ENCODE measurements at places on chromosomes 11 and 22. TPM values are rescaled to one million over a fixed set of nuclear protein-coding genes. Genes with fewer than 3 reads are reported as not detected.

SLC22A8 gene
- total RNA-seq: not detected

RAB3IL1 gene
- not detected for total RNA-seq

OR10G6 gene
- total RNA-seq: not detected

SCGB1A1 gene
- total RNA-seq: not detected

MS4A4A gene
- not detected for total RNA-seq

- no peak for DNase-seq
Measured at GRCh38 chr11:11845071-11845470, 3.3 kb downstream of the USP47 start.

DNA sequence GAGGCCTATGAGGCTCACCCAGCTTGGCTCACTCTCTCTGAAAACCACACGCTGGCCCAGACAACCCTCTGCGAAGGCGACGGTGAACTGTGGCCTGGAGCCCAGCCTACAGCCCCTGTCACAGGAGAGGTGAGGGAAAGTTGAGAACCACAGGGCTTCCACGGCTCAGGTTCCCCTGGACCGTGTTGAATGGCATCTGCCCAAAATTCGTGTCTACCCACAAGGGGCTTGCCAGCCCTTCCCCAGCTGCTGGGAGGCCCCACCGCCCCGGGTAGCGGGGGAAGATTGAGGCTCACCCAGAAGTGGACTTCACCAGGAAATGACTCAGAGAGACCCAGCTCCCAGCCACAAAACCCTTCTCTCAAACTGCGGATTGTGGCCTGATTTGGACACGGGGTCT, 197.1 kb downstream of the CTTN start:
- DNase-seq: no peak

DNA sequence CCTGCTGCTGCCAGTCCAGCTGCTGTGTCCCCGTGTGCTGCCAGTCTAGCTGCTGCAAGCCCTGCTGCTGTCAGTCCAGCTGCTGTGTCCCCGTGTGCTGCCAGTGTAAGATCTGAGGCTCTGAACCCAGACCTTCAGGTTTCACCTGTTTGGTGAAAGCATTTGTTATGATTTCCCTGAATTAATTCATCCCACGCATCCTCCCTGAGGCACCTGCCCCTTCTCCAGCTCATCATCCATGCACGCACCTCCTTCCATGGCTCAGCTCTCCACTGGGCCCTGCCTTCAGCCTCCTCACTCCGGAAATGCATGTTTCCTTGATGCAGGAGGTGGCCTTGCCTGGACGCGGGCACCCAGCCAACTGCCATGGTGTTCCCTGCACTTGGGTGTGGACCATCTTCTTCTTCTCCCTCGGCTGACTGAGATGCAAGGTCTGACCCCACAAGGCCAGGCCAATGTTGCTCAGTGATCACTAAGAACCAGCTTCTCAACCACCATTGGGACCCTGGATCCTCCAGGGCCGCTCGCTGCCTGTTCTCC, 788 bp downstream of the KRTAP5-10 start:
- no peak for DNase-seq

DNA sequence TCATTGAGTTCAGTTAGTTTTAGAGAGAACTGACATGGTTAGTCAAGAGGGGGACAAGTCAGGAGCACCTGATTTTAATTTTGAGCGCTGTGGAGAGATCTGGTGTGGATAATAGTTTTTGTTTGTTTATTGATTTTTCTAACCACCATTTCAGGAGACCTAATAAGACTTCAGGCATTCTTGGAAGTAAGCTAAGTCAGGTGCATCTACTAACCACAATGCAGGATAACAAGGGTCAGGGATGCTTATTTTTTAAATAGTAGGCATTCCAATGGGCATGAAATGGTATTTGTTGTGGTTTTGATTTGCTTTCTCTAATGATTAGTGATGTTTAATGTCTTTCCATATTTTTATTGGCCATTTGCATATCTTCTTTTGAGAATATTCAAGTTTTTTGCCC, 212.1 kb downstream of the NAV2 start:
- no peak for DNase-seq

GRCh38 chr11:2681408-2682145, 18.2 kb downstream of the KCNQ1OT1 start:
- no peak for DNase-seq

DNA sequence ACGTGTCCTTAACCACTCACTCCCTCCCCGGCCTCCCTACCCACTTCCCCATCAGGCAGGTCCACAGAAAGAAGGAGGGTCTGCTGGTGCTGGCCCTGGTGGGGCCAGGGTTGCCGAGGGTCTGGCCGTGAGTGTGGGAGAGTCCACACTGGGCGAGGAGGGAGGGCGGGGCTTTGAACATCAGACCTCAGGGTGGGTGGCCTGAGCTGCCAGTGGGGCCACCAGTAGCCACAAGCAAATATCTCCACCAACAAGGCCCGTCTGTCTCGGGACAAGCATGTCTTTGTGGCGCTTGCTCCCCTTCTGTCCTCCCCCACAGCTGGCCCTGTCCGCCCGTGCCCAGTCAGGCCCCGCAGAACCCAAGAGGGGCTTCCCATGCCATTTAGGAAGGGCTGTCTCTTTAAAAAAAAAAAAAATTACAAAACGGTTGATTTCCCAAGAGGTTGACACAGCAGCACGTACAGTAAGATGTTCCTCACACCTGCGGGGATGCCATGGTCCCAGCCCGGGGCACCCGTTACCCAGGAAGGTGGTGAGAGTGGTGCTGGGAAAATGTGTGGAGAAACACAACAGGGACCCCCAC, 17.7 kb upstream of the TALDO1 start:
- DNase-seq: no peak

GRCh38 chr11:129866311-129866710, 29.1 kb downstream of the NFRKB start:
- DNase-seq: no peak

GRCh38 chr11:2203440-2204259, 32.0 kb upstream of the TH start:
- DNase-seq: no peak

DNA sequence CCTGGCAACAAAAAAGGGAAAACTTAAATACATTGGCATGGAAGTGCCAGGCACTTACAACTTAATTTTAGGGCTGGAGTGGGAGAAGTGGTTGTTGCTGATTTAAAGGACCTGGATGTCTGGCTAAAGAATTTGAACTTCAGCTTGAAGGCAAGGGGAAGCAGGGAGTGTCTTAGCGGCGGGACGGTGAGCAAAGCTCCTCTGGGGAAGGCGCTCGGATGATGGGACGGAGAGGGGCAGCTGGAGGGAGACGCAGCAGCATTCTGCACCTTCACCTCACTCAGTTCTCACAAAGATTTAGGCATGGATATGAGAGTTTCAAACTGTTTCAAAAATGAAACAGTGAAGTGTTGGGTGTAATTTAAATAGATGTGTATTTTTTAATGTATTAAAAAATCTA, 967.1 kb downstream of the BRD1 start:
- no peak for DNase-seq

GRCh38 chr11:118074091-118074685, 2.7 kb upstream of the TMPRSS4 start:
- no peak for DNase-seq

- DNase-seq: no peak
Measured at GRCh38 chr22:24578355-24579257, 14.3 kb downstream of the LRRC75B start.
